Psoas muscle (tissue), 8 donors: ENCODE measurements at places on chromosomes 12 and 14. TPM values are rescaled to one million over a fixed set of nuclear protein-coding genes. Genes with fewer than 3 reads are reported as not detected.

DNA sequence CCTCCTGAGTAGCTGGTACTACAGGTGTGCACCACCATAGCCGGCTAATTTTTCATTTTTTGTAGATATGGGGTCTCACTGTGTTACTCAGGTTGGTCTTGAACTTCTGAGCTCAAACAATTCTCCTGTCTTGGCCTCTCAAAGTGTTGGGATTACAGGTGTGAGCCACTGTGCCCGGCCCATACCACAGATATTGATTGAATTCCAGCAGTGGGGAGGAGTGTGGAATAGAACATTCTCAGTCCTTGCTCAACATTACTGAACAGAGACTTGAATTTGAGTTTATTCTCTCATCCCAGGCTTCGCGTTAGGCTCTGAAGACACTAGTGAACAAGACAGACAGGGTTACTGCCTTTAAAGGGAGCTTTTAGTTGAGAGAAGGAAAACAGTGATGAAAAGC lies 39.6 kb downstream of the PTPN11 start:
- no peaks in the 10 kb centered on the region for H3K27me3 ChIP-seq
- no peak overlapping the region for H3K27ac ChIP-seq
- H3K36me3 ChIP-seq, result peaks cover 85% of the 10 kb centered on the region
- no peak overlapping the region for H3K4me3 ChIP-seq
- H3K4me1 ChIP-seq, result no peaks in the 10 kb centered on the region

- no peak for DNase-seq
- H3K4me1 ChIP-seq, result peaks cover 3% of the 10 kb centered on the region
- no peak overlapping the region for H3K27ac ChIP-seq
- no peaks in the 10 kb centered on the region for H3K27me3 ChIP-seq
These were observed 60.5 kb downstream of the BTG1 start for GRCh38 chr12:92085040-92085735.

DNA sequence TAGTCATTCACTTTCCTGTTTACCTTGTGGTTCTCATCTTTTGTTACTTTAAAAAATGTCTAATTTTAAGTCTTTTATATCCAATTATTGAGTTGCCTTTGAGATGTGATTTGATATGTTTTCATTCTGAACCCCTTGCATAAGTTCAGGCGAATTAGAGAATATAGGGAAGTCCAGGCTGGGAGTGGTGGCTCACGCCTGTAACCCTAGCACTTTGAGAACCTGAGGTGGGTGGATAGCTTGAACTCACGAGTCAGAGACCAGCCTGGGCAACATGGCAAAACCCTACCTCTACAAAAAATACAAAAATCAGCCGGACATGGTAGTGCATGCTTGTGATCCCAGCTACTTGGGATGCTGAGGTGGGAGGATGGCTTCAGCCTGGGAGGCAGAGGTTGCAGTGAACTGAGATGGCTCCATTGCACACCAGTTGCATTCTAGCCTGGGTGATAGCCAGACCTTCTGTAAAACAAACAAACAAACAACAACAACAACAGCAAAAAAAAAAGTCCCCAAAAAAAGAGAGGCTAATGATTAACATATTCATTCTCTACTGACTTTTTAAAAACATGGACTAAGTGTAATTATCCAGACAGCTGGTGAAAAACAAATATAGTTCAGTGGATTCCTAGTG lies 451.1 kb upstream of the RGS6 start:
- no peak overlapping the region for H3K4me3 ChIP-seq
- H3K36me3 ChIP-seq, result no peaks in the 10 kb centered on the region
- DNase-seq, result no peak
- H3K27me3 ChIP-seq, result no peaks in the 10 kb centered on the region

The JAG2 gene
- polyA plus RNA-seq, result 25.9 TPM

GRCh38 chr14:97328743-97329142 lies 531.6 kb downstream of the VRK1 start:
- no peak overlapping the region for H3K27ac ChIP-seq
- no peak overlapping the region for H3K4me3 ChIP-seq
- H3K4me1 ChIP-seq, result no peaks in the 10 kb centered on the region
- DNase-seq, result no peak

DNA sequence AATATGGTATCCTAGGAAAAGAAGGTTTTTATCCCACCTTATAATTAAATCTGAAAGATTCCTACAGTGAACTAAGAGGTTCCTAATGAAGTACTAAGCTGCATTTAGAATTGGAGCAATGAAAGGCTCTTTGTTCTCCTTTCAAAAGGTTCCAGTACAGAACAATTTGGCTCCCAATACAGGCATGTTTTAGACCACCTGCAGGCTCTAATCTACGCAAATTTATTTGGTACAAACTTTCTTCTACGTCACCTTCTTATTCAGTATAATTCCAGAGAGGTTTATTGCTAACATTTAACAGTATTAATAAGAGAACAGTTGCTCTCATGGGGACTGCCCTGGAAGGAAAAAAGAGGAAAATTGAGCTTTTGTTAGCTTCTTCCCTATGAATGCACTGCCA lies 37.6 kb upstream of the SLCO1C1 start:
- no peak overlapping the region for H3K4me3 ChIP-seq
- H3K27me3 ChIP-seq, result no peaks in the 10 kb centered on the region
- no peaks in the 10 kb centered on the region for H3K4me1 ChIP-seq
- H3K36me3 ChIP-seq, result no peaks in the 10 kb centered on the region
- DNase-seq, result no peak
- H3K27ac ChIP-seq, result no peak overlapping the region

DNA sequence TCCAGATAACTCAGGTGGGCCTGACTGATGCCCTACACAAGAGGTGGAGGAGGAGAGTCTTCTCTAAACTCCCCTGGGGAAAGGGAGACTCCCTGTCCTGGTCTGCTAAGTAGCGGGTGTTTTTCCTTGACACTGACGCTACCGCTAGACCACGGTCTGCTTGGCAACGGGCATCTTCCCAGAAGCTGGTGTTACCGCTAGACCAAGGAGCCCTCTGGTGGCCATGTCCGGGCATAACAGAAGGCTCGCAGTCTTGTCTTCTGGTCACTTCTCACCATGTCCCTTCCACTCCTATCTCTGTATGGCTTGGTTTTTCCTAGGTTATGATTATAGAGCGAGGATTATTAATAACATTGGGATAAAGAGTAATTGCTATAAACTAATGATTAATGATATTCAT lies 965.5 kb downstream of the TMEM121 start:
- no peak overlapping the region for H3K27ac ChIP-seq
- no peaks in the 10 kb centered on the region for H3K4me1 ChIP-seq
- H3K36me3 ChIP-seq, result no peaks in the 10 kb centered on the region
- no peak overlapping the region for H3K4me3 ChIP-seq
- no peak for DNase-seq
- no peaks in the 10 kb centered on the region for H3K27me3 ChIP-seq

DNA sequence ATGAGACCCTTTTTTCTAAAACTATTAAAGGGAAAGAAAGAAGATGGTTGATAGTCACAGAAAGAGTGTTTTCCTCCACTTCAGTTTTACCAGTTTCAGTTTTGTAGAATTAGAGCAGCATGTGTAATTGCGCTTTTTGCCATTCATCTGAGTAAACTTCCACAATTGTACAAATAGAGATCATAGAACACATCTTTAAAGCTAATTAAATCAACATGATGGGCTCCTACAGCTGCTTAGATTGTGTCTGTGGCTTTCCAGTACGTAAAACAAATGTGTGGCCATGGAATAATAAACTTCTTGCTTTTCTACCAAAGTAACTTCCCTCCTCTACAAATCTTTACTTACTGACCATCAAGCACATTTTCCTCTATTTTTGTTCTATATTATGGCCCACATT lies 84.2 kb upstream of the LRIG3 start:
- no peaks in the 10 kb centered on the region for H3K4me1 ChIP-seq
- no peak overlapping the region for H3K4me3 ChIP-seq
- H3K27me3 ChIP-seq, result no peaks in the 10 kb centered on the region
- DNase-seq, result no peak
- H3K27ac ChIP-seq, result no peak overlapping the region

DNA sequence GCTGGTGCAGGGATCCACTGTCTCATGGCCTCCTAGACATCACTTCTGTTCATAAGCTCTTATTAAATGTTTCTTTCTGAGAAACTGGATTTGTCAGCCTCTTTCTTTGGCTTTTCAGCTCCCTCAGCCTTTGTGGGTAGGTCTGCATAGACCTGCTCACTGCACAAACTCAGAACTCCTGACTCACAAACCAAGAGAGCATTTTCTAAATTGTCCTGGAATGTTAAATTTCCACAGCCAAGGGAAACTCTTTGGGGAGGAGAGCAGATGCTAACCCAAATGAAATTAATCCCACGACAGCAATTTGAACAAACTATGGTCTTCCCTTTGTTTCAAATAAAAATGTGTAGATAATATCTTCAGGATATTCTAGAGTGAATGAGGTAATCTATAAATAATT lies 19.5 kb upstream of the CERS5 start:
- DNase-seq, result no peak
- H3K4me1 ChIP-seq, result peaks cover 27% of the 10 kb centered on the region
- H3K36me3 ChIP-seq, result peaks cover 41% of the 10 kb centered on the region
- no peak overlapping the region for H3K27ac ChIP-seq
- H3K27me3 ChIP-seq, result no peaks in the 10 kb centered on the region

The MYF6 gene
- polyA plus RNA-seq, result 1,026 TPM

The DCTN2 gene
- polyA plus RNA-seq, result 123 TPM

DNA sequence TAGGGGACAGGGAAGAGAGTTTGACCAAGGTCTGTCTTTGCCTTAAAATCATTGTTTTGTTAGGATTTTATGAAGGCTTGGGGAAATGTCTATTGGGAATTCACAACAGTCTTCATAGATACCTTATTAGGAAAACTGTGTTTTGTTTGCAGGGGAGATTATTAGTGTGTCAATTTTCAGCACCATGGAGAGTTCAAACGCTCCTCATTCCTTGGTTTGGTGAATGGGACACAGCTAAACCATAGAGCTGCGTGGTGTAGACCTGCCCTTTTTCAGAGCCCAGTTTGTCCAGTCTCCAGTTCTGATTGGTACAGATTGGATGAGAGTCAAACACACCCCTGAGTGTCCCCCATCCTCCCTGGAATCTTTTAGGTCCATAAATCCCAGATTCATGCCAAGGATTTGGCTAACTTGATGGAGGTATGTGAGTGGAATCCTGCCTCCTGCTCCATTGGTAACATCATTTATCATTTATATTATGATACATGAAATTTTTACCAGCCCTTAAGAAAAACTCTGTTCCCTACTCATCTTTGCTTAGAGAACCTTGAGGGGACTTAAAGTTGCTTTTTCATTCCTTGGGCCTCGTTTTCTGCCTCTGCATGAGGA lies 12.0 kb downstream of the NGDN start:
- H3K36me3 ChIP-seq, result peaks cover 44% of the 10 kb centered on the region
- H3K4me3 ChIP-seq, result no peak overlapping the region
- no peaks in the 10 kb centered on the region for H3K27me3 ChIP-seq
- no peak for DNase-seq
